ENCODE measurements at places on chromosomes 5 and 9. TPM values are rescaled to one million over a fixed set of nuclear protein-coding genes. Genes with fewer than 3 reads are reported as not detected.

DNA sequence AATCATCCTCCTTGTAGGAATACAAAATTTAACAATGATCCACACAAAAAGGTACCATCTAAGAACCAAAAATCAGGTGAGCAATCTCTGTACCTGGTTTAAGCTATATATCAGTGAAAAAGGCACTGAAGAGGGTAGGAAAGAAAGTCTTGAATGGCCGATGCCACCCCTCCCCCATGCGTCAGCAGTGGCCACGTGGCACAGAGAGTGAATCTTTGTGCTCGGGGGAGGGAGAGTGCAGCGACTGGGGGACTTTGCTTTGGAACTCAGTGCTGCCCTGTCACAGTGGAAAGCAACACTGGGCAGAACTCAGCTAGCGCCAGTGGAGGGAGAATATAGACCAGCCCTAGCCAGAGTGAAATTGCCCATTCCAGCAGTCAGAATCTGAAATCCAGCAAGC lies 28.3 kb upstream of the PDE4D start:
- H3K36me3 ChIP-seq: no peaks in the 10 kb centered on the region
- H3K27ac ChIP-seq: no peak overlapping the region
- no peak for DNase-seq
- H3K27me3 ChIP-seq: no peaks in the 10 kb centered on the region
- no peak overlapping the region for H3K4me3 ChIP-seq

DNA sequence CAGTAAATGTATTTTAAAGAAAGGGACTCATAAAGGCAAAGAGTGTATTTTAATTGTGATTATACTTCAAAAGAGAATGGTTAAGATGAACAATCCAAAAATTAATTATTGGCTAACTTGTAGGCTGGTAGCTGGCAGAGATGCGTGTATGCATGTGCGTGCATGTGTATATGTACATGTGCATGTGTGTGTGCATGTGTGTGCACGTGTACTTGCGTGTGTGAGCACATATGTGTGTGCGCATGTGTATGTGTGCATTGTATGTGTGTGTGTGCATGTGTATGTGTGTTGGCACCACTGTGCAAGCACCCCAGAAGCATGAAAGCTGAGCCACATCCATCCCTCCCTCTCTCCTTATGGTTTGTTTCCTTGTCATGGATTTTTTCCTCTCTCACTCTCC lies 83.0 kb upstream of the SLC1A3 start:
- no peaks in the 10 kb centered on the region for H3K27me3 ChIP-seq
- no peaks in the 10 kb centered on the region for H3K36me3 ChIP-seq
- no peaks in the 10 kb centered on the region for H3K4me1 ChIP-seq
- no peak overlapping the region for H3K4me3 ChIP-seq
- no peak overlapping the region for H3K27ac ChIP-seq

DNA sequence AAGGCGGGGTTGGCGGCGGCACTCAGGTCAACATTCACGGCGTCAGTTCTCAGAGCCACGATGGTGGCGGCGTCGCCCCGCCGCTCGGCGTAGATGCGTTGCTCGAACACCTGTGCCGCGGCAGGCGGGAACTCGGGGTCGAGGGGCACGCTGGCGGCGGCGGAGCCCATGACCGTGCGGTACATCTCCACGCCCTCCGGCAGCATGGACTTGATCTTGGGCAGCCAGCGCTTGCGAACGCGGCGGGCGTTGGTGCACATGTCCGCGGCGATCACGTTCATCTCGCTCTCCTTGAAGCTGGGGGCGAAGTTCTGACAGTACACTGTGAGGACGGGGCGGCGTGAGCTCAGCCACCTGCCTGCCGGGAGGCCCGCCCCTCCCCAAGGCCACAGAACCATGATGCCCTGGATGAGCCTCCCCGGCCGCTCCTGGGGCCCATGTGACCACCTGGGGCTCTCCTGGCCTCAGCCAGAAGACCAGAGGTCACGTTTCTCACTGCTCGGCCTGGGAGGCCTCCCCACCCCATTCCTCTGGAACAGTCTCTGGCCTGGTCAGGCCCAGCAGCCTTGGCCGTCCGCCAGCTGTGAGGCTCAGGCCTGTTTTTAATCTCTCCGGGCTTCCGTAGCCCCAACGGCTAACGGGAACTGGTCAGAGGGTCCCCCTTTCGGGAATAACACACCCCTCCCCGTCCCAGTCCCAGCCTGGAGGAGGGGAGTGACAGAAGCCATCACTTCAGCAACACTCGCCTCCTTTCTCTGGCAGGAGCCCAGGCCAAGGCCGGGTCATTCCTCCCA lies 50.7 kb upstream of the UBAC1 start:
- no peak for DNase-seq
- H3K27ac ChIP-seq: no peak overlapping the region
- H3K4me1 ChIP-seq: no peaks in the 10 kb centered on the region
- no peaks in the 10 kb centered on the region for H3K36me3 ChIP-seq

GRCh38 chr5:109163336-109163735 lies 246.4 kb downstream of the PJA2 start:
- no peaks in the 10 kb centered on the region for H3K27me3 ChIP-seq
- no peaks in the 10 kb centered on the region for H3K36me3 ChIP-seq
- no peak overlapping the region for H3K27ac ChIP-seq
- no peak for DNase-seq

- H3K36me3 ChIP-seq: no peaks in the 10 kb centered on the region
- no peak for DNase-seq
These were observed 87.1 kb upstream of the COL5A1 start for GRCh38 chr9:134554373-134555093.

DNA sequence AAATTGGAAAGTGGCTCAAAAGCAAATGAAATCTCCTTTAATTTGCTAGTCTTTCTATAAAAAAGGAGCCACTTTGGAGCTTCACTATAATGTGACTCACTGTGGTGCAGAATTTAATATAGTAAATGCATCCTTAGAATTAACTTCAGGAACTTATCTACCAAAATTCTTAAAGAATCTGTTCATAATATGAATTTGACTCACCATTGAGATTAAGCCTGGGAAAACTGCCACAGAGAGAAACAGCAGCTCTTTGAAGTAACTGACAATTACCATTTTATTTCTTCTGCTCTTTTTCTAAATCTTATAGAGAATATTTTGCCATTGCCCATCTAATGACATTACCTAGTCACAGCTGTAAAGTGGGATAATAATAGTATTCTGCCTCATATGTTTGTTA lies 211.9 kb upstream of the CDH6 start:
- no peaks in the 10 kb centered on the region for H3K4me1 ChIP-seq
- no peak for DNase-seq
- H3K27ac ChIP-seq: no peak overlapping the region
- no peaks in the 10 kb centered on the region for H3K36me3 ChIP-seq
- no peak overlapping the region for H3K4me3 ChIP-seq

- no peak overlapping the region for H3K4me3 ChIP-seq
- peaks cover 3% of the 10 kb centered on the region for H3K4me1 ChIP-seq
- H3K36me3 ChIP-seq: no peaks in the 10 kb centered on the region
- DNase-seq: no peak
These were observed 9.3 kb upstream of the PTPN3 start for GRCh38 chr9:109507421-109507838.

DNA sequence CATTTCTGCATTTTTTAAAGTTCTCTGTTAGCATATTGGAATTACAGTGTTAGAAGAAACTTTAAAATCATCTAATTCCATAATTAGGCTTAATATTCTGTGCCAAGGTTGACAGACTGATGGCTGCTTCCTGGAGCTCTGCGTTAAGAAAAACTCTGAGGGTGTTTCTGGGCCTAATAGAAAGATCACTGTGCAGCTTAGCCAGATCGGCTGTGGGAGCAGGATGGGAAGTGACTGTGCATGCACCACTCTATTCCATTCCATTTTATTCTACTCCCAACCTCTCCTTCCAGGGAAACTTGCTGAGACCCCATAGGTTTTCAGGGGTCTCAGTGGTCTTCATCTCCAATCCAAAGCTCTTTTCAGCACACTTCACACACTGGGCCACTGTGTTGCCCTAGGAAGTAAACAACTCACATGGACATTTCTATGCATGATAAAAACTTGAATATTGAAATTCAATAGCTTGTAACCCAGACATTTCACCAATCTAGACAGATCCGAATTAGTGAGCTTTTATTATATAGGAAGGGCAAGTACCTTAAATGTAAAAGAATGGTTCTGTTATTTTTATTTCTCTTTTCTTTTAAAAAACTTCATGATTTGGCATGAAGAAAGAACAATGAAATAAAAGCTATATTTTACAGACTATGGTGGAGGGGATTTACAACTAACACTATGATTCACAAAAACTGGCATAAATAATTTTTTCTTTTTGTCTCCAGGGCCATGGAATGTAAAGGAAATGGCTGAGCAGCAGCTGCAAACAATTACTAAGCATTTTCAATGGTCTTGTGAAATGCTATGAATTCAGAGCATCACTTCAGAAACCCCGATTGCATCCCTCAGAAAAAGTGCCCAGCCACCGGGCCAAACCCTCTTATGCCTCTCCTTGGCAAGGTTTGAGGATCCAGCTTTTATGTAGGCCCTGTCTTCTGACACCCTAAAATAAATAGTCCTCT lies 51.4 kb upstream of the DAB2 start:
- H3K4me1 ChIP-seq: no peaks in the 10 kb centered on the region
- no peak overlapping the region for H3K27ac ChIP-seq
- H3K4me3 ChIP-seq: no peak overlapping the region
- no peaks in the 10 kb centered on the region for H3K36me3 ChIP-seq
- H3K27me3 ChIP-seq: no peaks in the 10 kb centered on the region
- no peak for DNase-seq

GRCh38 chr9:78470216-78470615 lies 173.3 kb downstream of the PSAT1 start:
- no peaks in the 10 kb centered on the region for H3K27me3 ChIP-seq
- no peaks in the 10 kb centered on the region for H3K4me1 ChIP-seq
- DNase-seq: no peak

DNA sequence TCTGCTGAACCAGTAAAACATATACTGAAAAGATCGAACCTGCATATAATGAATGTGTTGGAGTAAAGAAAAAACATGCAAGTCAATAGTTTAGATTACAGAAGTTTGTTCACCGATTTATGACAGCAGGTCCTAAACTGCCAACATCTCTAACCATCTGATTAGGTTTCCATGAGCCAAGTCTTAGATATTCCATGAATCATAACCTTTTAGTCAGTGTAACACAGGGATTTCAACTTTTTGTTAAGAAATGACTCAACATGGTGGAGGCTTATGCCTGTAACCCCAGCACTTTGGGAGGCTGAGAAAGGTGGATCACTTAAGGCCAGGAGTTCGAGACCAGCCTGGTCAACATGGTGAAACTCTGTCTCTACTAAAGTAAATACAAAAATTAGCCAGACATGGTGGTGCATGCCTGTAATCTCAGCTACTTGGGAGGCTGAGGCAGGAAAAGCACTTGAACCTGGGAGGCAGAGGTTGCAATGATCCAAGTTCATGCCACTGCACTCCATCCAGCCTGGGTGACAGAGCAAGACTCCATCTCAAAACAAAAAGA lies 38.7 kb downstream of the APC start:
- no peaks in the 10 kb centered on the region for H3K4me1 ChIP-seq
- H3K36me3 ChIP-seq: no peaks in the 10 kb centered on the region
- DNase-seq: no peak
- no peak overlapping the region for H3K4me3 ChIP-seq
- H3K27ac ChIP-seq: no peak overlapping the region

GRCh38 chr5:77770293-77771005 lies 5.7 kb downstream of the TBCA start:
- H3K4me3 ChIP-seq: no peak overlapping the region
- H3K27ac ChIP-seq: no peak overlapping the region
- DNase-seq: no peak

DNA sequence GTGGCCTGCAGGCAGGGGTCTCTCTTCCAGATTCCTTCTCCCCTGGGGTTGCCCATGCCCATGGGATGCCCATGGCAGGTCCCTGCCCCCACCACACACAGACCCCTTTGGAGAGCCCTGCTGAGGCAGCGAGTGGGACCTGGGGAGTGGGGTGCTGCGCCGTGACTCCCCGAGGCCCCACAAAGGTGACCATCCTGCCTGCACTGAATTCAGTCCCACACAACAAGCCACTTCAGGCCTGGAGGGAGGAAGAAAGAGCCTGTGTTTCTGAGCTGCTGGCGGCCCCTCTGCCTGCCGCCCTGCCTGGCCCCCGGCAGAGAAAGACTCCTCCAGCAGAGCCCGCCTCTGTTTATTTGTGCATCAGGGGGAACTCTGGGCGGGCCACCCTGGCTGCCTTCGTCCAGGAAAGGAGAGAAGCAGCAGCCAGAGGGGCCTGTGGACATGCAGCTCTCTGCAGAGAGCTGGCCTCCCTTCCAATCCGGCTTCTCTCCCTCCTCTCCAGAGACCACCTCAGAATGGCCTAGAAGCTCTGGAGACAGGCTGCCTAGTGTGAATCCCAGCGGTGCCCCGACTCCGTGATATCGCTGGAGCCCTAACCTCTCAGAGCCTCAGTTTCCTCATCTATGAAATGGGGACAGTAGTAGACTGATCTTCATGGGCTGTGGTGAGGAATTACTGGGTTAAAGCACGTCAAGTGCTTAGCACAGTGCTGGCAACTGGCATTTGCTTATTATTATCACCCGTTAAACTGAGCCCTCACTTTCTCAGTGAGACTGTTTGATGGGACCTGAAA lies 72.9 kb downstream of the COL27A1 start:
- no peaks in the 10 kb centered on the region for H3K36me3 ChIP-seq
- no peak for DNase-seq
- no peak overlapping the region for H3K4me3 ChIP-seq

The ACTBL2 gene
- total RNA-seq: not detected

DNA sequence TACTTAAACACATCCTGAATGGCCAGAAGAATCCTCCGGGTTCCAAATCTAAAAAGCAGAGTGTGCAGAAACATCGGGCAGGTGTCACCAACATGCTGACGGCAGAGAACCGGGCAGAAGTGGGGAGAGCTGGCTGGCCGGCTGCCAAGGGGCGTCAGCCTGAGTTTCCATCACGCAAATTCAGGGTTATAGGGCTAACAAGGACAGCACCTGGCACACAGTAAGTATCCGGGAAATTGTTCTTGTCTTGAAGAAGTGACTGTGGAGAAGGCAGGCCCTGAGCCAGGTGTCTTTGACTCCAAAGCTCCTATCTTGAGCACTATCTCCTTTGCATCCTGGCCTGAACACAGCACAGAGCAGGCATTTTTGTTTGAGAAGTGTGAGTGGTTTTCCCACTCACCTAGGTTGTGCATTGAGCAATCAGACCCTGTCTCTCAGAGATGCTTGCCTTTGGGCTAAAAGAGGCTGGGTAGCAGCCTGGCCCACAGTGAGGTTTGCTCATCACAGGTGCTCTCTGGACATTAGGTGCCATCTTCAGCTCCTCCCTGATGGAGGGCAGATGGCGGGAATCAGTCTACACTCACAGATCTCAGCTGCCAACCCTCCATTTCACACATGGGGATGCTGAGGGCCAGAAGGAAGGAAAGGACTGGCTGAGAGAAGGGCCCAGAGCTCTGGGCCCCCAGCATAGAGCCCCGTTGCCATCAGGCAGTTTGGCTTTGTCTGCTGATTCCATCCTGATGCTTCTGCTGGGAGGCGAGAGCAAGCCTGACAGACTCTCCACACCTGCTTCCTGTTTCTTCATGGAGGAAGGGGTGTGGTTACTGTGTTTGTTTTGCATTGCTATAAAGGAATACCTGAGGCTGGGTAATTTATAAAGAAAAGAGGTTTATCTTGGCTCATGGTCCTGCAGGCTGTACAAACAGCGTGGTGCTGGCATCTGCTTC lies 52.8 kb downstream of the WHRN start:
- H3K4me1 ChIP-seq: no peaks in the 10 kb centered on the region
- H3K27ac ChIP-seq: no peak overlapping the region
- no peak for DNase-seq
- no peak overlapping the region for H3K4me3 ChIP-seq
- no peaks in the 10 kb centered on the region for H3K36me3 ChIP-seq

GRCh38 chr5:125325488-125326149 lies 579.2 kb upstream of the ZNF608 start:
- H3K4me1 ChIP-seq: no peaks in the 10 kb centered on the region
- no peak for DNase-seq
- H3K27me3 ChIP-seq: no peaks in the 10 kb centered on the region
- H3K36me3 ChIP-seq: no peaks in the 10 kb centered on the region
- H3K4me3 ChIP-seq: no peak overlapping the region
